ENCODE measurements at places on chromosomes 16 and 17.

- no peak for DNase-seq
These were observed 20.1 kb downstream of the SNX29 start for GRCh38 chr16:11996433-11997330.

DNA sequence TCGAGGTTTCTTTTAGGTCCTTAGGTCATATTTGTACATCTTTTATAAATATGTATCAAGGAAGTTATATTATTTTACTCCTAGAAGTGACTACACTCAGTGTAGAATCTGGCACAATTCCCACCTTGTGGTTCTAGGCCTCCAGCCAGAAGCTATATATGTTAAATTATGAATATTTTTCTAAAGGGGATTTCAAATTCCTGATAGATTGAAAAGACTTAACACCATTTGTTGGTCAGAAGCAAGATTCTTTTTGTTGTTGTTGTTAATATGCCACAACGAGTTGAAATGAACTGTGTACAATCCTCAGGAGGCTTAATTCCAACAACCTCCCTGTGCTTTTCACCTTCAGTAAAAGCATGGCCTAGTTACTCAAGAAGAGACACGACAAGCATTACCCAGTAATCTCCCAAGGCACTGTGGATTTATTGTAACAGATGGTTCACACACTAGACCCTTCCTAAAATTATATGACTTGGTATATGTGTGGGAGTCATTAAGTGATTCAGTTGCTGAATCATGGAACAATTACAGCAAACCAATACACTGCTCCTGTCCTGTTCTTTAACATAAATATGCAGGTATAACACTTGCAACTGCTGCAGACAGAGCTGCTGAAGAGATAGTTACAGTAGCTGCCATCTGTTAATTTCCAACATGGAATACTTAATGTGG lies 964.4 kb upstream of the GOT2 start:
- no peak for DNase-seq

DNA sequence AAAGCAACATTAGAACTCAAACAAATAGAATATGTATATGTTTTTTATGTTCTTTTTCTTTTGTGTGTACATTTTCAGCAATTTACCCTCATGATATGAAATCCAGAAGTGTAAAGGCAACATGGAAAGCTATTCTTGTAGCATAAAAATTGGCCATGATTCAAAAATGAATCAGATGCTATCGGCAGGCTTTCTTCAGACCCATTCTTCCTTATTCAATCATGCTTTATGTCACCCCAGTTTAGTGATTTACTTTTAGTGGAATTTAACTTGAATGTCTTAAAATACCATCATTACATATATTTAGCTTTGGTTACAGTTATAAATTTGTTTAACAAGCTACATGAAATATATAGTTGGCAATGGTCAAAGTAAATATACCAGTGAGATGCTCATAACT lies 21.4 kb upstream of the SMIM36 start:
- no peak for DNase-seq

DNA sequence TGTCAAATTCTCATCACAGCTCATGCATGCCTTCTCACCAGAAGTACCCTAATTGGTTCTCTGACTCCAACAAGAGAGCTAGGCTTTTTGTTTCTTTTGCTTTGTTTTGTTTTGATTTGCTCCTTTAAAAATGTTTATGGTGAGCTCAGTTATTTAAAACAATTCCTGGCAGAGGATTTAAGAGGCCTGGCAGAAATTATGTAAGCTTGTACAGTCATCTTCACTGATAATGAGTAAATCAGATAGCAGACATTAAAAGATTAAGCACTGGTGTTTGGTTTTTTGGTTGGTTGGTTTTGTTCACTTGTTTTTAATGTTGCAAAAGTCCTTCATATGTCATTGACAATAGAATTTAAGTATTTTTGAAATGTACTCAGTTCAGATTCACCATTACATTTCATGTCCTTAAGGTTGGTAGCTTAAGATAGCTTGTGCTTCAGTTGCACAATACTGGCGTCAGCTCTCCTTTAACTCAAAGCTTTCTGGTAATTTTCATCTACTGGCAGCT lies 378.9 kb downstream of the CDH13 start:
- no peak for DNase-seq

DNA sequence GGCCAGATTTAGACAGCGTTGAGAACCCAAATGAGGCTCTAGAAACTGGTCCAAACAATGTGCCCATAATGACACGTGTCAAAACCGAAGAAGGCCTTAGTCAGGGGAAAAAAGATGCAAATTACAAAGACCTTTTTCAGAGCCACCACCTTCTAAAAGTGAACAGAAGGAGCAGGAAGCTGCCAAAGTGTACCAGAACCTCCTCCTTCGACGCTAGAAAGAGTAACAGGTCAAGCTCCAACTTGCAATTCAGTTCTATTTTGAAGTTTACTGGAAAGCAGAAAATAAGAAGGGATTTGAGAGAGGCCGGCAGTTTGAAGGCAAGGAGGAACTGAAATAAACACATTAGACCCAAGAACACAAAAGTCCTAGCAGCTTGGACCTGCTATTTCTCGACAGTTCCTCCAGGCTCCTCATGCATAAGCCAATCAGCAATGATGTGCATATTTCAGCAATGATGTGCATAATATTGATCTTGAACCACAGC lies 61.8 kb downstream of the XYLT1 start:
- no peak for DNase-seq

- no peak for DNase-seq
These were observed 6.0 kb upstream of the SYT17 start for GRCh38 chr16:19162085-19162484.

GRCh38 chr17:10171122-10171571 lies 27.3 kb downstream of the GAS7 start:
- DNase-seq = no peak

- no peak for DNase-seq
These were observed 22.2 kb upstream of the C17orf113 start for GRCh38 chr17:42072323-42073187.

DNA sequence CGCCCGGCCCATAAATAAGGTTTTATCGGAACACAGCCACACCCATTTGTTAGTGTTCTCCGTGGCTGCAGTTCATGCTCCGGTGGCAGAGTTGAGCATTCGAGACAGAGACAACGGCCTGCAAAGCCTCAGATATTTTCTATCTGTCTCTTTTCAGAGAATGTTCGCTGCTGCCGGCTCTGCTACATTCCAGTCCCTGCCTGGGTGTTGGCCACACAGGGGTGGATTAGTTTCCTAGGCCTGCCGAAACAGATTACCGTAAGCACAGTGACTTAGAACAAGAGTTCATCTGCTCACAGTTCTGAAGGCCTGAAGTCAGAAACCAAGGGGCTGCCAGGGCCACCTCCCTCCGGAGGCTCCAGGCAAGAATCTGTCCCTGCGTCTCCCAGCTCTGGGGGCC lies 19.1 kb upstream of the GSG1L start:
- no peak for DNase-seq

- DNase-seq = no peak
These were observed 3.3 kb upstream of the CLTC start for GRCh38 chr17:59616253-59616920.

DNA sequence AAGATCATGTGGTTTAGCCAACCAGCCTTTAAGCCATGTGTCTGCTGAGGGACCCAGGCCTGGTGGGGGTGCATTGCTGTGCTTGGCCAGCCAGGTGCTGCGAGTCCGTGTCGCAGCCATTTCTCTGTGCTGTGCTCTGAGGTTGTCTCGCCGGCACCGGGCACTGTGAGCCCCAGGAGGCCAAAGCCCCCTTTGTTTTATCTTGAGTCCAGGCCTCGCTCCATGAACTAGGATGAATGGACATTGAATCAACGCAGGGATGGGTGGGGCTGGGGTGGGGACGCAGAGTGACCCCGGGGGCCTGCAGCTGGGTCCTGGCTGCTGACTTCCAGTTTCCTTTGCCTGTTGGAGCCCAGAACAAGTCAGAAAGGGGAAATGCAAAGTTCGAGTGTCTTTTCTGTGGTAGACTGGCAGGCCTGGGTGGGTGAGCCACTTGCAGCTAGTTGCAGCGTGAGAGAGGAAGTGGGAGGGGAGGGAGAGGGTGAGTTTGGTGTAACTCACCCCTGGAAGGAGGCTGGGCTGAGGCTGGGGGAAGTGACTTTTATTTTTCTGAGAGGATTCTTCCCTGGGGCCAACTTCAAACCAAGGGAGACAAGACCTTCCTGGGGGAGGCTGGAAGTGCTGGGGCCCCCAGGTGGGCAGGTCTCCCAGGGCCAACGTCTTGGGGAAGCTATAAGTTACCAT lies 324.7 kb downstream of the SEC14L1 start:
- no peak for DNase-seq

DNA sequence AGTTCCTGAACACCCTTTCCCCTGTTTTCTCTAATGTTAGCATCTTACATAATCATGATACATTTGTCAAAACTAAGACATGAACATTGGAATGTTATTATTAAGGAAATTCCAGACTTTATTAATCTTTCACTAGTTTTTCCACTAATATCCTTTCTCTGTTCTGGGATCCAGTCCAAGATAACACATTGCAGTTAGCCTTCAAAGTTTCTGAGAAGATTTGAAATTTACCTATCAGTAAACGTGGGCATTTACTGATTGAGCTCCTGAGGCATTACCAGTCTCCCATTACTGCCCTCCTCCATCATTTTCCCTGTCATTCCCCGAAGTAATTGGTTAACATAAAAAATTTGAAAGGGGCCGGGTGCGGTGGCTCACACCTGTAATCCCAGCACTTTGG lies 5.7 kb upstream of the CD300LG start:
- DNase-seq = no peak

GRCh38 chr16:89334461-89334860 lies 117.0 kb downstream of the ZNF778 start:
- no peak for DNase-seq

DNA sequence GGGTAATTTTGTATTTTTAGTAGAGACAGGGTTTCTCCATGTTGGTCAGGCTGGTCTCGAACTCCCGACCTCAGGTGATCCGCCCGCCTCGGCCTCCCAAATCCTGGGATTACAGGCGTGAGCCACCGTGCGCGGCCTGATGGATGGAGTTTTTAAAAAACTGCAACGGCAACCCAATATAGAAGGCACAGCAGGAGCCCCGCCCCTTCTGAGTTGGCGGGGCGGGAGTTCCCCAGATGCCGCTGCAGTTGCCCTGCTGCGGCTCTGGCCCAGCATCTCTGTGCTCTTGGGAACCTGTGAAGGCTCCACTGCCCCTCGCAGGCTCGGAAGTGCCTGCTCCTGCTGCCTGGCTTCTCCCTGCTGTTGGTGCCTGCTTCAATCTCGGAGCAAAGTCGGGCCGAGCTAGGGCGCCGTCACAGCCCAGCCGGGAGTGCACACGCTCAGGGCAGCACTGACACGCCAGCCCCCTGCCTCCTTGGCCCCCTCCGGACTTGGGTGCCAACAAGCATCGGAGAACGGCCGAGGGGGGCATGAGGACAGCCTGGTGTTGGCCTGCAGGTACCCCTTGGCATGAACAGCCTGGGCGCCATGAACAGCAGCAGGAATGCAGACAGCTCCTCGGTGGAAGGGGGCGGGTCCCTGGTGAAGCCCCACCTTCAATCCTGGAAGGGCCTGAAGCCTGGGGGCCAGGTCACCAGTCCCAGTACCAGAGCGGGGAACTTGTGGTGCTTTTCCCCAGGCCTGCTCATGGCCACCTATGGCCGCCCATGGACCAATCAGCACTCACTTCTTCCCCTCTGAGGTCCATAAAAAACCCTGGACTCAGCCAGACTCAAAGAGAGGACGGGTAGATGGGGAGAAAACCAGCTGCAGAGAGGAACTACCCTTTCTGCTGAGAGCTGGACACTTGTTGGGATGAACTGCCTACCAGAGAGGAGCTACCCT lies 2.3 kb upstream of the NT5M start:
- DNase-seq = no peak

- DNase-seq = no peak
These were observed 366.4 kb upstream of the DYNLRB2 start for GRCh38 chr16:80174416-80174815.

- DNase-seq = no peak
These were observed 477 bp upstream of the ARHGAP27 start for GRCh38 chr17:45433159-45433535.

DNA sequence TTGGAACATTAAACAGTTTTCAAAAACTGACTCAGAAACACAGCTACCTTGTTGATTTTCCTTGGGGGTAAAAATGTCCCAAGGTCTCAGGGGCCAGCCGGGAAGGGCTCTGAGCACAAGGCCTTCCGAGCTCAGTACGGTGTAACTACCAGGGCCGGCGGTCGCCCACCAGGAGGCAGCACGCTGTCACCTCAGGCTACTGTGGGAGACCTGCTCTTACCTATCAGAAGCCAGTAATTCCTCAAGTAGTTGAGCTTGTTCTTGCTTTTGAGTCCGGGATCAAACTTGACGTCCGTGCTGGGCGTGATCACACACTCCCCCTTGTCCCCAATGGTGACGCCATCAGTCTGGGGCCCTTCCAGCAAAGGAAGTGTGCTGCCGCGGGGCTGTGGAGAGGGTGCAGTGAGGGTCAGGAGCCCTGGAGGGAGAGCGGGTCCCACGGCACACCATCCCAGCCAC lies 43.4 kb upstream of the ICAM2 start:
- no peak for DNase-seq

DNA sequence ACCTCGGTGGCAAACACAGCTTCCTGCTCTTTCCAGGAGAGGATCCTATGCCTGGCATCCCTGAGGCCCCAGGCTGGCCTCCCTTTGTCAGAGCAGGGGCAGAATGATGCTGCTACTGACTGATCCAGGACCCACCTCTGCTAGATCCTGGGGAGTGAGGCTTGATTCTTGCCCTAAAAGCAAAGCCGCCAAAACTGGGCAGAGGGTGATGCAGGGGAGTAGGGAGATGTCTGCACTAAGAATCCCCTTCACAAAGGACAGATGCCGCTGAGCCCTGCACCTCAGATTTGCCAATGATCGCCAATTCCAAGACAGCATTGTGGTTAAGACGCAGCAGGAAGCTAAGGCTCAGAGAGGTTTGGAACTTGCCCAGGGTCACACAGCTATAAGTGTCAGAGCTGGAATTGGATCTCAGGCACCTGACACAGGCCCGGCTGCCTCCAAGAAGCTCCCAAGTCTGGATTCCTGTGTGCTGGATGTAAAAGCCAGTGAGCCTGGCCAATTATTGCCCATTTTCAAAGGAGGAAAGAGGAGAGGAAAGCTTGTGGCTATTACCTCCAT lies 60.7 kb upstream of the TNRC6C start:
- DNase-seq = no peak

Data from NCI-H1417 treated with DMSO at 0.1 percent for 48 hours (cell line).